Dorsolateral prefrontal cortex (tissue), 122 donors: ENCODE measurements at places on chromosomes 3 and 15. TPM values are rescaled to one million over a fixed set of nuclear protein-coding genes. Genes with fewer than 3 reads are reported as not detected.
A peak's percentile ranks its signal among the peaks of the same experiment; 100 is the strongest.

- DNase-seq, result peak; percentile 86
Observed at GRCh38 chr15:40340740-40341400, at the start of gene CCDC9B. Gene CCDC9B, minus strand, starts transcription at chr15:40340939. Its CDS starts 120 bp downstream, at chr15:40340819.

DNA sequence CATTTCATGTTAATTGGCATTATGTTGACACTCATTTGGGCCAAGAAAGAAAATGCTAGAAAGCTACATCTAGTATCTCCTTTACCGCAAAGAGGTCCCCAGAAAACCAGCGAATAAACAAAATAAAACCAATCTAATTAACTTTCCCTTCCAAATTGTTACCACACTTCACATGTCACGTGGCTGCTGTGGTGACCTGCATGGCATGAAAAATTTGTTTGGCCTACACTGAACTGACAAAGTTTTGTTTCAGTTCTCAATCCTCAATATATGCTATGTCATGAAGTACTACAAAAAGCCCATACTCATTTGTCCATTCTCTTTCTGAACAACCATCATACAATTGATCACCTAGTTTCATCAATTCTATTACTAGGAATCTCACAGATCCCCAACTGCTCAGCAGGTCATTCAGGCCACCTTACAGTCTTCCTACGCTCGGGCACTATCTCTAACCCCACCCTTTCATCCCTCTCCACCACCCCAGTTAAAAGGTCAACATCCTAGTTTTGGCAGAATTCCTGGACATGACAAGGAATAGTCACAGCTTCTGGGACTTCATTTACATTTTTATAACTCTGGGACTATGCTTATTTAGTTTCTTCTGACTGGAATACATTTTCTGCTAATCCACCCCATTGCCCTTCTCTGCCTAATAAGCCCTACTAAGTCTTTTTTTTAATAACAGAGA lies 480.4 kb downstream of the IGSF11 start:
- no peak for DNase-seq

Gene FRMD4B
- 34.4 TPM for total RNA-seq

GRCh38 chr3:107684431-107684925 lies 161.7 kb downstream of the BBX start:
- DNase-seq, result no peak

Gene GOLGA8A
- 112 TPM for total RNA-seq

DNA sequence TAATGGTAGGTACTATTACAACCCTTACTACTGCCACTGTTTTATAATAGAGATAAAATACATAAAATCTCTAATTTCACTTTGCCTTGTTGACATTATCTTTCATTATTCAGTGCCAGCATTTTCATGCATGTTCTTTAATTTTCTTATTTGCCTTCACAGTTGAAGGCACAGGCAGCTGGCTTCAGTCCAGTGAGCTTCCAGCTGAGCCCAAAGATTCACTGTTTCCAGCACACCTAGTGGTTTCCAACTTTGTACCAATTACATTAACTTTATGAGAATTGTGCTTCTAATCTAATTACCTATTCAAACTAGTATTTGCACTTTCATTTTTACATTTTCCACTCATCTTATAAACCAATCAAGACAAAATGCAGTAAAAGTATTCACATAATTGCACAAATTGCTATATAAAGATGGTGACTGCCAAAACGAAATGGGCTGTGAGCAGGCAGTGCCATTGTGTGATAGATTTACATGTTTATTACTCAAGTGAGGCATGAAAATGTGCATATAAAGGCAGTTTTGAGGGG lies 228.3 kb downstream of the MFSD1 start:
- no peak for DNase-seq
